ENCODE measurements at places on chromosomes 6 and 20.
A peak's percentile ranks its signal among the peaks of the same experiment; 100 is the strongest.

GRCh38 chr6:106099235-106099537 is 13.1 kb downstream of the PRDM1 start:
- peaks cover 50% of the 10 kb centered on the region for H3K4me1 ChIP-seq
- H3K27ac ChIP-seq, result peak overlapping the region; percentile 97
- DNase-seq, result no peak
- H3K36me3 ChIP-seq, result peaks cover 10% of the 10 kb centered on the region
- H3K27me3 ChIP-seq, result no peaks in the 10 kb centered on the region
- peak overlapping the region; percentile 93 for H3K4me3 ChIP-seq

GRCh38 chr6:3359973-3360726 is 96.7 kb downstream of the SLC22A23 start:
- peaks cover 7% of the 10 kb centered on the region for H3K27me3 ChIP-seq
- DNase-seq, result no peak
- H3K27ac ChIP-seq, result no peak overlapping the region
- peaks cover 22% of the 10 kb centered on the region for H3K4me1 ChIP-seq

DNA sequence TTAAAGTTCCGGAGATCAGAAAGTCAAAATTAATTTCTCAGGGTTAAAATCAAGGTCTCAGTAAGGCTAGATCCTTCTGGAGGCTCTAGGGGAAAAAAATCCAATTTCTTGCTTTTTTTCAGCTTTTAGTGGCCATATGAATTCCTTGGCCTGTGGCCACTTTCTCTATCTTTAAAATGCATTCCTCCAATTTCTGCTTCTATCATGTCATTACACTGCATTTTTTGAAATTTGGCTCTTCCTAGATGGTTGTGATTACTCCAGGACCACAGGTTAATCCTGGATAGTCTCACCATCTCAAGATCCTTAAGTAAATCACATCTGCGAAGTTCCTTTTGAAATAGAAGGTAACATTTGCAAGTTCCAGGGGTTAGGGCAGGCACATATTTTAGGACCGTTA is 1294.9 kb upstream of the CITED2 start:
- no peak for DNase-seq
- peaks cover 3% of the 10 kb centered on the region for H3K4me1 ChIP-seq
- no peak overlapping the region for H3K27ac ChIP-seq
- no peak overlapping the region for H3K4me3 ChIP-seq

GRCh38 chr6:144835322-144835973 is 550.3 kb downstream of the UTRN start:
- H3K27ac ChIP-seq, result peak overlapping the region; percentile 7
- no peak for DNase-seq
- no peaks in the 10 kb centered on the region for H3K4me1 ChIP-seq

DNA sequence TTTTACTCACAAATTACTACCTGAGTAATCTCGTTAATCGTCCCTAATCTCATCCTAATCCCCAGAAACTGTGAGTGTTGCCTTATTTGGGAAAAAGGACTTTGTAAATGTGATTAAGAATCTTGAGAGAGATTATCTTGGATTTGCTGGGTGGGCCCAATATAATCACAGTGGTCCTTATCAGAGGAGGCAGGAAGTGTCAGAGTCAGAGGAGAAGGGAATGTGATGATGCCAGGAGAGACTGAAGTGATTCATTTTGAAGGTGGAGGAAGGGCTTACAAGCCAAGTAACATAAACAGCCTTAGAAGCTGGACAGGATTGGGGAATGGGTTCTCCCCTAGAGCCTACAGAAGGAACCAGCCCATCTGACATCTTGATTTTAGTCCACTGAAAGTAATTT is 16.7 kb downstream of the RPP21 start:
- peaks cover 6% of the 10 kb centered on the region for H3K4me1 ChIP-seq
- no peak for DNase-seq
- no peaks in the 10 kb centered on the region for H3K36me3 ChIP-seq
- no peak overlapping the region for H3K4me3 ChIP-seq

DNA sequence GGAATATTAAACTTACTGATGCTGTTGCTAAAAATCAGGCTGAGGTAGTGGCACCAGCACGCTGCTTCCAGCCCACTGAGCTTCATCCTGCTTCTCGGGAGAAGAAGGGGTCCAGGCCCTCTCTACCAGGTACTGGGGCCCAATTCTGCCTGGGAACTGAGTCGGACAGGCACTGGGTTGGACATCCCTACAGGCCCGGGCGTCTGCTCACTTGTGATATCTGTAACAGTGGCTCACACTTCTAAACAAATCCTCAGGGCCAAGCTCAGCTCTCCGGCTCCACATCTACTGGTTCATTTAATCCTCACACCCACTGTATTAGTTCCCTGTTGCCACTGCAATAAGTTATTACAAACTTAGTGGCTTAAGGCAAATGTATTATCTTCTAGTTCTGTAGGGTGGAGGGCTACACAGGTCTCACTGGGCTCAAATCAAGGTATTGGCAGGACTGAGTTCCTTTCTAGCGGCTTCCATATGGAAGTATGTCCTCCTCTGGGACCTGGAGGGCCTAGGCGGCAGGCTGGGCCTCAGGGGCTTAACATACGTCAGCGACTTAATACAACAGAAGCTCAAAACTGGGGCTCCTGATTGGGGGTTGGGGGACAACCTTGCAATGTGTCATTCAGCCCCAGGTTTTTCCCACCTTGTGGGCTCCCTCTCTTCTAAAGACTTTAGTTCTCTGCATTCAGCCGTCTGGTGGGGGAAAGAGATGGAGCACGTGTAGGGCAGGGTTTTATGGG is 1.6 kb upstream of the KCNK15 start:
- DNase-seq, result no peak
- H3K27ac ChIP-seq, result no peak overlapping the region
- H3K36me3 ChIP-seq, result no peaks in the 10 kb centered on the region
- peaks cover 11% of the 10 kb centered on the region for H3K27me3 ChIP-seq
- H3K4me3 ChIP-seq, result no peak overlapping the region

GRCh38 chr6:72975352-72975752 is 249.9 kb downstream of the KHDC1L start:
- DNase-seq, result no peak
- no peaks in the 10 kb centered on the region for H3K27me3 ChIP-seq
- H3K4me1 ChIP-seq, result peaks cover 17% of the 10 kb centered on the region

GRCh38 chr20:33993576-33994221 is at the start of gene RALY:
TSS of gene RALY (plus strand) at chr20:33993911. CDS start at chr20:34072075, 78,164 bp downstream.
- H3K4me1 ChIP-seq, result peaks cover 47% of the 10 kb centered on the region
- H3K27ac ChIP-seq, result peak within 1 kb of the TSS; percentile 96
- no peak for DNase-seq
- no peaks in the 10 kb centered on the region for H3K27me3 ChIP-seq
- peaks cover 1% of the 10 kb centered on the region for H3K36me3 ChIP-seq

DNA sequence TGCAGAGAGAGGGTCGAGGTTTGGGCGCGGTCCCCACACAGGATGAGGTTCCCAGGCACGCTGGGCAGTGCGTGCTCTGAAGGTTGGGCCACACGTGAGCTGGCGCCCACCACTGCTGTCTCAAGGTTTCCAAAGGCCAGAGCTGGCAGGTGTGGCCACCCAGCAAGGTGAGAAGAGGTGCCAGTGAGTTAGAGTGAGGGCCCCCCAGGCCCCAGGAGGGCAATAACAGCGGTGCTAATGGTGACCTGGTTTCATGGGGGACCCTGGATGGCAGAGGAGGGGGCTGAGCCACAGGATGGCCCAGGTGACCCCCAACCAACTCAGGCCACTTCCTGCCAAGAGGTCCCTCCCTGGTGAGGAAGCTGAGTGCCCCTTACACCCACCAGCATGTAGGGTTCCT is 185.0 kb downstream of the TAF4 start:
- H3K4me1 ChIP-seq, result no peaks in the 10 kb centered on the region
- no peak overlapping the region for H3K27ac ChIP-seq
- no peak overlapping the region for H3K4me3 ChIP-seq
- no peaks in the 10 kb centered on the region for H3K36me3 ChIP-seq

- H3K36me3 ChIP-seq, result peaks cover 5% of the 10 kb centered on the region
- H3K4me3 ChIP-seq, result peak overlapping the region; percentile 34
- H3K27me3 ChIP-seq, result no peaks in the 10 kb centered on the region
- no peak for DNase-seq
- no peak overlapping the region for H3K27ac ChIP-seq
Measured at GRCh38 chr6:118896339-118897136, 2.6 kb downstream of the ASF1A start.

- no peaks in the 10 kb centered on the region for H3K4me1 ChIP-seq
- H3K4me3 ChIP-seq, result no peak overlapping the region
- no peak overlapping the region for H3K27ac ChIP-seq
- no peaks in the 10 kb centered on the region for H3K36me3 ChIP-seq
Measured at GRCh38 chr6:43968110-43968965, 158.9 kb downstream of the MRPL14 start.

DNA sequence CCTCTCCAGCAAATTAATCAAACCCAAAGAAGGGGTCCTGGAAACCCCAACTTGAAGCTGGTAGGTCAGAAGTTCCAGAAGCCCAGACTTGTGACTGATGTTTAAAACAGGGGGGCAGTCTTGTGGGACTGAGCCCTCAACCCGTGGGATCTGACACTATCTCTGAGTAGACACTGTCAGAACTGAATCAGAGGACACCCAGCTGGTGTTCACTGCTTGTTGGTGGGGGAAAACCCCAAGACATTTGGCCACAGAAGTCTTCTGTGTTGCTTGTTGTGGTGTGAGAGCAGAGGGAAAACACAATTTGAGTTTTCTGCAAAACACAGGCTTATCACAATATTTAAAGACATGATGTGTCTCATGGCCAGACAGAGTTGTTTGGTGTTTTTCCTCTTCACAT is 29.9 kb downstream of the KIF13A start:
- DNase-seq, result no peak
- no peaks in the 10 kb centered on the region for H3K27me3 ChIP-seq
- peaks cover 8% of the 10 kb centered on the region for H3K36me3 ChIP-seq
- peaks cover 7% of the 10 kb centered on the region for H3K4me1 ChIP-seq
- no peak overlapping the region for H3K4me3 ChIP-seq

All from memory B cell (primary cell).